ENCODE measurements at places on chromosomes 4 and X. TPM values are rescaled to one million over a fixed set of nuclear protein-coding genes. Genes with fewer than 3 reads are reported as not detected.

DNA sequence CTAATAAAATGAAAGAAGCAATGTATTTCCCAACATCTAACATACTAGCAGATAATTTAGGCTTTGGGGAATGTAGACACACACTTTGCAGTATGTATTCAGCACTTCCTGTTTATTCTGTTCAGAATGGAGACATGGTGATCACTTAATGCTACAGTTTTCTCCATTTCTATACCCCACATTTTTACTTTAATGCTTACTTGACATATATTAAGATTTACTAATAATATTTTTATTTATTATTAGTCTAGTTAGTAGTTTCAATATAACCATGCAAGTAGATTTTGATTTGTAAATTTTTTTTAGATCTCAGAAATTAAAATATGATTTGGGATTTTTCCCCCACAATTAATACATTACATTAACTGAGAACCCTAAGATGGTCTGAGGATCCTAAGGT, 98.4 kb downstream of the PRSS12 start:
- no peak for DNase-seq
- H3K27me3 ChIP-seq: no peaks in the 10 kb centered on the region
- H3K4me1 ChIP-seq: no peaks in the 10 kb centered on the region
- H3K27ac ChIP-seq: no peak overlapping the region

GRCh38 chrX:135463937-135464336, 42.2 kb downstream of the SMIM10L2A start:
- H3K36me3 ChIP-seq: no peaks in the 10 kb centered on the region
- peaks cover 29% of the 10 kb centered on the region for H3K27me3 ChIP-seq
- DNase-seq: no peak
- H3K4me3 ChIP-seq: no peak overlapping the region

- no peaks in the 10 kb centered on the region for H3K27me3 ChIP-seq
- no peaks in the 10 kb centered on the region for H3K4me1 ChIP-seq
- H3K27ac ChIP-seq: no peak overlapping the region
- H3K4me3 ChIP-seq: no peak overlapping the region
- no peak for DNase-seq
These were observed 138.0 kb upstream of the PJA1 start for GRCh38 chrX:69303231-69303630.

Gene CPEB2
- total RNA-seq: 16.7 TPM

- H3K4me1 ChIP-seq: no peaks in the 10 kb centered on the region
- H3K27ac ChIP-seq: no peak overlapping the region
- H3K27me3 ChIP-seq: no peaks in the 10 kb centered on the region
- DNase-seq: no peak
These were observed 7.5 kb downstream of the STOX2 start for GRCh38 chr4:183912585-183912984.
